Fibroblast of the aortic adventitia (primary cell): ENCODE measurements at places on chromosomes 6 and 20.
A peak's percentile ranks its signal among the peaks of the same experiment; 100 is the strongest.

DNA sequence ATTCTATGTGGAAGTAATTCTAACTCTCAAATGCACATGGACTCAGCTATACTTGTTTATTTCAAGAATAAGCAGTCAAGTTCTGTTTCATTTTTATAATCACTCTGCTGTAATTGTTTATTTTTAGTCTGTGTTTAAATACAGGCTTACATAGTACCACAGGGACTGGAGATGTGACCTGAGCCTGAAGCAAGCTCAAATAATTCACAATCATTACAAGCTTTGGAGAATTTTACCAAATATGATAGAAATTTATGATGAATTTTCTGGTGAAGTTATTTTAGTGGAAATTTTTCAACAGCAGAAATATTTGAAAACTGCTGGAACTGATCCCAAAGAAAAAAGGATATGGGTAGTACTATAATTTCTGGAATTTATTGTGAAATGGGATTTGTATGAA, 41.6 kb upstream of the DSE start:
- DNase-seq: no peak

DNA sequence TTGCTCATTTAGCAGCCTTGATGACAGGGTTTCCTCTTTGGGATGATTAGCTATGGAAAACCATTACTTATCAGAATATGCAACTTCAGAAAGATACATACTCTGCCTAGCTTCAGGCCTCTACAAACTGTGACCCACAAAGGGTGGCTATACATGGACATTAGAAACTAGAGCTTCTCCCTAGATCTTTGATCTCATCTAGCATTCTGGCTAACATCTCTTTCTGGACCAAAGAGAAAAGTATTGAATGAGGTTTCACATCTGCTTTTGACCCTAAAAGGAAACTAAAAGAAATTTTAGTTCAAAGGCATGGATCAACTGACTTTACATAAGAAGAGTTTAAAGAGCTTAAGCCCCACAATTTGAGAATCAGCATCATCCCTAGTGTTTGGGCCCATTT, 12.4 kb upstream of the HMGN3 start:
- DNase-seq: no peak

GRCh38 chr6:144675231-144675861, 390.2 kb downstream of the UTRN start:
- no peak for DNase-seq

DNA sequence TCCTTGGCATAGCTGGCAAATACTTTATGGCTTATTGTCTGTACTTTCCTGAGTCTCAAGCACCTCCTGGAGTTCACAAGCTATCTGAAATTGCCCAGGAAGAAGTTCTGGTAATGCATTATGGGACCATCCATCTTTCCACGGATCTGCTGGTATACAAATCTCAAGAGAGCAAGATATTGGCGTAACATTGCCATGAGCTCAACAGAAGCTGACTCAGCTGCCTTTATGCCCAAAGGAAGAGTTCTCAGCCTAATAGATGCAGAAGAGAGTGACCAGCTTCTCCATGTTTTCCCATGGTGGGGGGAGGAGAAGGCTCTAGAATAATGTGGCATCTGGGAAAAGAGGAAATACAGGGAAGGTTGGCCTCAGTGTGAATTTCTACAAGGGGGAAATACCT, 78.7 kb downstream of the UST start:
- DNase-seq: peak; percentile 28

DNA sequence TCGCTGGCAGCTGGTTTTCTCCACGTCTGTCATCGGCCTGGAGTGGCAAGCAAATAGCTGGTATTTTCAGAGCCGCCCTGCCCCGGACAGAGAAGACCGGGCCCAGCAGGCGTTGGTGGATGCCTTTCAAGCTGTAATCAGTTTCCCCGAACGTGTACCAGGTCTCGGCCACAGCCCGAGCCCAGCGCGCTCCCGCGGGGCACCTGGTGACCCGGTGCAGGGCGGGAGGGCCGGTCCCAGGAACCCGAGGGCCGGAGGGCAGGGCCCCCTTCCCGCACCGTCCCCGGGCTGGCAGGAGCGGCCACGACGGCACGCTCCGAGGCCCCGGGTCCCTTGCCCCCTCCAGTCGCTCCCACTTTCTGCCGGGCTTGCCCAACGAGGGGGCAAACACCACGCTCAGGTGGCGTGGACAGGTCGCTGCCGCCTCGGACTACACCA, 348 bp upstream of the PYGB start:
- DNase-seq: no peak

- peak; percentile 82 for DNase-seq
These were observed 20.1 kb upstream of the UTRN start for GRCh38 chr6:144265061-144265357.
